ENCODE measurements at places on chromosomes 3 and 15.

DNA sequence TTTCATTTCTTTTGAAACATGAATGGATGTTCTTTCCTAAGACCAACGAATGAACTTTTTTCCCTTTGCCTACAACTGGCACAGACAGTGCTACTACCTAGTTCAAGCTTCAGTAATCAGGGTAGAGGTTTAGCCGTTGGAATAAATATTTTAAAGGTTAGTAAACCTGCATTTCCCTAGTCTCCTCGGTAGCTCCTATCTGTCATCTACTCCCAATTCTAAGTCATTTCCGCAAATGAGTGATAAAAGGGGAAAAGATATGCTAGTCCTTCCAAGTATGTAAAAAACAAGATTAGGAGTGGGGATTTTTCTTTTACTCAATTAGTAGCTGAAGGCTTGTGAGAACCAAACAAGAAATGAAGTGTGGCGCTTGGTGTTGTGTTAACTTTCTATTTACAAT, 15.2 kb downstream of the SLTM start:
- DNase-seq = no peak

DNA sequence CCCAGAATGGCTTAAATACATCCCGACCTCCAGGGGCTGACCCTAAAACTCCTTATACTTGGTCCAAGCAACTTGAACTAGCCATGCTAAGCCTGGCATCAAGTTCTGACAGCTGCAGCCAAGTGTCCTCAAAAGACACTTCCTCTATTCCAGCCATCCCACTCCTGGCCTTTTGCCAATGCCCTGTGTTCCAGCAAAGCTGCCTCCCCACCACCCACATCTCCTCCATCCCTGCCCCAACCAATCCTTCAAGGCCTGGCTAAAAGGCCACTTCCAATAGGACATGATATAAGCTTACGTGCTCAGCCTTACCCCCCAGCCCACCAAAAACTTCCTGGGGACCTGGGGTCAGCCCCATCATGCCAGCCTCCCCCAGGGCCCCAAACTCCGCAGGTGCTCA, 40.9 kb downstream of the SEMA3G start:
- no peak for DNase-seq

DNA sequence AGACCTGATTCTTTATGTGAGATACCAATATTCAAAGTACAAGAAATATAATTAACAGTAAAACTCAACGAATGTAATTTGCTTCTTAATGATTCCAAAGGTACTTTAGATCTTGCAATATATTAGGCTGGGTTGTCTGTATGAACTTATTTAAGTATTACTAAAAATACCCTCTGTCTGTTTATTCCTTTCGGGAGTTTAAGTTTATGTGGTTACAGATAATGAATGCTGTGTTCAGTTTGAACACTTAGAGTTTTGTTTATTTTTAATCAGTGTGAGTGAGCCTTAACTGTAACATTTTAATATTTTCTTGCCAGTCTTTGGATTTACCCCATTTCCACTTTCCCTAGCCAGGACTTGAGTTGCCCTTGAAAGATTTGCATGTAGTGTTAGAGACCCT, 3.5 kb downstream of the PDE8A start:
- DNase-seq = no peak

GRCh38 chr15:64010719-64011118, 35.6 kb downstream of the DAPK2 start:
- DNase-seq = no peak

GRCh38 chr3:49013113-49013737, 5.2 kb downstream of the DALRD3 start:
- no peak for DNase-seq

GRCh38 chr3:72395776-72396311, 452.4 kb downstream of the SHQ1 start:
- no peak for DNase-seq

DNA sequence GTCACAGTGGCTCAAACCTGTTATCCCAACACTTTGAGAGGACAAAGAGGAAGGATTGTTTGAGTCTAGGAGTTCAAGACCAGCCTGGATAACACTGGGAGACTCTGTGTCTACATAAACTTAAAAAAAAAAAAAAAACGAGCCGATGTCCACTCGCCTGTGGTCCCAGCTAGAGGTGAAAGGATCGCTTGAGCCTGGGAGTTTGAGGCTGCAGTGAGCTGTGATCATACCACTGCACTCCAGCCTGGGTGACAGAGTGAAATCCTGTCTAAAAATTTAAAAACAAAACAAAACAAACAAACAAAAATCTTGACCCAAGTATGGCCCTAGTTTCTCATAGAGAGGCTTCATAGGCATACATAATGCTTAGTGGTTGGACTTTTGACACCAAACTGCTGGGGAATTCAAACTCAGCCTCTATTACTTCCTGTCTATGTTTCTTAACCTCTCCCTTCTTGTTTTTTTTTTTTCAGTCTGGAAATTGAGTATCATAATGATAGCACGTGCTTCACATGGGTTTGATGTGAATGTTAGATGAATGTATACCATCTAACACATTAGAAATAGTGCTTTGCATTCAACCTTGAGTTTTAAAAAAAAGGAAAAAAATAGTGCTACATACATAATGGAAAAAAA, 46.4 kb upstream of the CAPN7 start:
- DNase-seq = no peak

- DNase-seq = no peak
Measured at GRCh38 chr15:98241032-98241554, 280.6 kb downstream of the ARRDC4 start.

DNA sequence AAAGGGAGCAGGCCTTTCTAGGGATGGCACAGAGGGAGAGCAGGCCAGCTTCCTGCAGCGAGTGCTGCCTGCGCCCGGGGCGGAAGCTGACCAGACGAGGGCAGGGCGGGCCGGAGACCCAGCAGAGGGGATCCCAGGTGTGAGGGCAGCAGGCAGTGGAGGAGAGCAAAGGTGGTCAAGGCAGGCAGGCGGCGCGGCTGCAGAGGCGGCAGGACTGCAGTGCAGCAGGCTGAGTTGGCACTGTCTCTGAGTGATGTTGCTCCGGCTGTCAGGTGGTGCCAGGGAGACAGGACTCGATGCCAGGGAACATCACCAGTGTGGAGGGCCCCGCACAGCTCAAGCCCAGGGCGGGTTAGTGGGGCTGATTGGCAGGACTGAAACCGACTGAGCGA, 22.3 kb upstream of the PLXNA1 start:
- no peak for DNase-seq

GRCh38 chr3:12512534-12513118, 28.3 kb downstream of the TSEN2 start:
- DNase-seq = no peak

GRCh38 chr3:277873-278272, 81.3 kb downstream of the CHL1 start:
- no peak for DNase-seq

DNA sequence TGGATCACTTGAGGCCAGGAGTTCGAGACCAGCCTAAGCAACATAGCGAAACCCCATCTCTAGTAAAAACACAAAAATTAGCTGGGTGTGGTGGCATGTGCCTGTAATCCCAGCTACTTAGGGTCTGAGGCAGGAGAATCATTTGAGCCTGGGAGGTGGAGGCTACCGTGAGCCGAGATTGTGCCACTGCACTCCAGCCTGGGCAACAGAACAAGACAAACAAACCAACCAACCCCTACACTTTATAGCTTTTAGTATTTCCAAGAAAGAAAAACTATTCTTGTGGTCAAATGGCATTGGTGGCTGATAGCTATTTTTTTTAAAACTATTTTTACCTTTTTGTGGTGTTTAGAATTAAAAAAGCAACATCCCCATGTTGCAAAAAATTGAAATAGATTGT, 7.2 kb downstream of the TMEM45A start:
- no peak for DNase-seq

DNA sequence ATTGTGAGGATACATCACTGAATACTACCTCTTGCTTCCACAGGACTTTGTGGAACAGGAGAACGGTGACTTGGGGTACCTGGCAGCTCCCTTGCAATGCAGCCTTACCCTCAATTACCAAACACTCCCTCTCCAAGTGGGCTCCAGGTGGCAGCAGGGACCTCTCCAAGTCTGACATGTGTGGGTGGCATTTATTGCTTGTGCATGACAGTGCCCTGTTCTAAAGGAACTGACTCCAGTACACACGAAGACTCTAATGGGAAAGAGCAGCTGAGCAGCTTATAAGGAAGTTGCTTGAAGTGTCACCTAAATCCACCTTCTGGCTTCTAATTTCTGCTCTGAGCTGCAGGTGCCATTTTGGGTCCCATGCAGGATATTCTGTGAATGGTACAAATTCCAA, 174.1 kb upstream of the SLCO3A1 start:
- no peak for DNase-seq

DNA sequence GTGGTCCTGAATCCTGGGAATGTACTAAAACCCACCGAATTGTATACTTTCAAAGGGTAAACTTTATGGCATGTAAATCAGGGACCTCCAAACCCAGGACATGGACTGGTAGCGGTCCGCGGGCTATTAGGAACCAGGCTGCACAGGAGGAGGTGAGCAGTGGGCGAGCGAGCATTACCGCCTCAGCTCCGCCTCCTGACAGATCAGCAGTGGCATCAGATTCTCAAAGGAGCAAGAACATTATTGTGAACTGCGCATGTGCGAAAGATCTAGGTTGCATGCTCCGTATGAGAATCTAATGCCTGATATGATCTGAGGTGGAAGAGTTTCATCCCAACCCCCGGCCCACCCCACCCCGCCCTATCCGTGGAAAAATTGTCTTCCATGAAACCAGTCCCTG, 22.2 kb downstream of the HEG1 start:
- DNase-seq = no peak

- no peak for DNase-seq
Measured at GRCh38 chr3:130260918-130261317, 84.6 kb upstream of the COL6A5 start.

- DNase-seq = no peak
Measured at GRCh38 chr3:58085616-58086015, 77.4 kb downstream of the FLNB start.

GRCh38 chr3:71082833-71083232, 500.7 kb downstream of the FOXP1 start:
- DNase-seq = no peak

GRCh38 chr3:98021830-98022560, 13.1 kb downstream of the GABRR3 start:
- no peak for DNase-seq

GRCh38 chr3:161054860-161055604, 50.1 kb downstream of the B3GALNT1 start:
- DNase-seq = no peak

DNA sequence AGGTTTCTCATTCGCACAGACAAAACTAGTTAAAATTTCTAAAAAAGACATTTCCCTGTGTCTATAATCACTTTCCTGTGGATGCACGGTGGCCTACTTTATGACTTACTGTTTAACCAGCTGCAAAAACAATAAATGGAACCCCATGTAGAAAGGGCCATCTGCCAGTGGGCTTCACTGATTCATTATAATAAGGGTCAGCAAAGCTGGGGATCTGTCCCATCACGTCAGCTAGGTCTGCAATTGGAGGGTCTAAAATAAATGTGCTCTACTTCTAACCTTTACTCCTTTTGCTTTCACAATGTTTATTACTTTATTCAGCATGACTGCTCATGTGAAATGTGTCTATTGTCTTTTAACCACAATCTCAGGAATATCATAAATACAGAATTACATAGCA, 43.1 kb upstream of the NMD3 start:
- peak; percentile 31 for DNase-seq

All from NCI-H2227 treated with DMSO at 0.1 percent for 48 hours (cell line).